ENCODE measurements at places on chromosomes 16 and 17.
A peak's percentile ranks its signal among the peaks of the same experiment; 100 is the strongest.

GRCh38 chr16:70252355-70252988 is 732 bp upstream of the EXOSC6 start:
- no peak for DNase-seq

- no peak for DNase-seq
Measured at GRCh38 chr16:78677181-78677731, 577.8 kb downstream of the WWOX start.

- DNase-seq: no peak
Measured at GRCh38 chr16:63672493-63672892, 1449.4 kb downstream of the CDH11 start.

DNA sequence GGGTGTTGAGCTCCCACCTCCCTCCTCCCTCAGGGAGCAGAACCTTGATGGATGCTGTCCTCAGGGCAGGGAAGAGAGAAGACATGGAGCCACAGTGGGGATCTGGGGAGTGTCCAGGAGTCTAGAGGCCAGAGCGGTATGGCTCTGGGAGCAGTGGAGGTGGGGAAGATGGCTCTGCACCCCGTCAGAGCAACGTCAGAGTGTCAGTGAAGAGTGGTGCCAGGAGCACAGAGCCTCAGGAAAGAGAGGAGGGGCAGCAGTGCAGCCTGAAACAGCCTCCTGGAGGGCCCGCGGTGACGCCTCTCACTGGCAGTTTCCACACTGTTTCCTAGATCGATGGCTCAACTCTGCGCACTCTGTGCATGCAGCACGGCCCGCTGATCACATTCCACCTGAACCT is 23.2 kb upstream of the SLC5A11 start:
- no peak for DNase-seq

- DNase-seq: no peak
Measured at GRCh38 chr17:10166176-10166935, 32.0 kb downstream of the GAS7 start.

DNA sequence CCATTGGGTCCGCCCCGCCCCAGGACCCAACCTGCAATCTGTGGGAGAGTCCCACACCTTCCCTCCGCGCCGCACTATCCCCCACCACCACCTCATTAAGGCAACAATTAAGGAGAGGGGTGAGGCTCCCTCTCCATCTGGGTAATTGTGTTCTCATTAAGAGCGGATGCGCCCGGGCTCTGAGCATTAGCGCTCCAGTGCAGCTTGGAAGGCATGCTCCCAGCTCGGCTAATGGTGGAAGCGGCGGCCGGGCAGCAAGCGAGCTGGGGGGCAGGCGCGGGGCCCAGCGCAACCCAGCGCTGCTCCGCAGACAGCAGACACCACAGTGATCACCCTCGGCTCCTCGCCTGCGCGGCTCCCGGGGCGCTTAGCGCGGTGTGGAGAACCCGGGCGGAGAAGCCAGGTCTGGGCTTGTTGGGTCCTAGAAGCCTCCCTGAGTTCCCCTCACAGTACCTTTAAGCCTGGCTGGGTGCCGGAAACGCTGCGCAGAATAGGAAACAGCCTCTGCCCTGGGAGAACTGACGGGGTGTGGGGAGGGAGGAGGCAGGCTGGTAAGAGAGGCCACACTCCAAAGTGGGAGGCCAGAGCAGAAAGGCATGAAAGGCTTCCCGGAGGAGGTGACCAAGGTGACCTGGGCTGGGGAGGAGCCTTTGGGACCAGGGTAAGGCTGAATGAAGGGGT is 6.4 kb downstream of the CBLN1 start:
- no peak for DNase-seq

DNA sequence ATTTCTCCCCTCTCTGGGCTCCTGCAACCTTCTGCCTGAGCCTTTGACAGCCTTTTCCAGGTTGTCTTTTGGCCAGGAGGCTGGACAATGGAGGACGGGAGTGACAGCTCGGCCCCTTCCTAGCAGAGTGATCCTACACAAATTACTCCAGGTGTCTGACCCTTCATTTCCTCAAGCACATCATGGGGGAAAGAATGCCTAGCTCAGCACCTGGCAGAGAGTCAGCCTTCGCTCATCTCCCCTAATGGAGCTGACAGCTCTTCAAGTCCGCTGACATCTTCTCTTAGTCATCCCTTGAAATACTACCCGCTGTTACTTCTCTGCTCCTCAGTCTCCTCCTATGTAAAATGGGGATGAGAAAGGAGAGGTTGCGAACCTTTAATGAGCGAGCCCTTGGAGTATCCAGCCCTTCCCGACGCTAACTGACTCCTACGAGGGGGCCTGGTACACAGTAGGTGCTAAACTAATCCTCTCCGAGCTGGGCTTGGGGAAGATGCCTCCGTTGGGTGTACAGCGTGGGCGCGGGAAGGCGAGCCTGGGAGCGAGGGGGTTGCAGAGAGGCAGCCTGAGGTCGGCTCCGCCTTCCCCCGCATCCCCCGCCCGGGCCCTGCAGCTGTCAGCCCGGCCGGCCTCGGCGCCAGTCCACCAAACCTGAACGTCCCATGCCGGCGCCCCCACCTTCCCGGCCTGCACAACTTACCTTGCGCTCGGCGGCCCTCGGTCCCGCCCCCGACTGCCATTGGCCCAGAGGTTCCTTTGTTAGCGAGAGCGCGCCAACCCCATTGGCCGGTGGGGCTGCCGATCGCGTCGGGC is 480 bp upstream of the MPRIP start:
- peak; percentile 95 for DNase-seq

DNA sequence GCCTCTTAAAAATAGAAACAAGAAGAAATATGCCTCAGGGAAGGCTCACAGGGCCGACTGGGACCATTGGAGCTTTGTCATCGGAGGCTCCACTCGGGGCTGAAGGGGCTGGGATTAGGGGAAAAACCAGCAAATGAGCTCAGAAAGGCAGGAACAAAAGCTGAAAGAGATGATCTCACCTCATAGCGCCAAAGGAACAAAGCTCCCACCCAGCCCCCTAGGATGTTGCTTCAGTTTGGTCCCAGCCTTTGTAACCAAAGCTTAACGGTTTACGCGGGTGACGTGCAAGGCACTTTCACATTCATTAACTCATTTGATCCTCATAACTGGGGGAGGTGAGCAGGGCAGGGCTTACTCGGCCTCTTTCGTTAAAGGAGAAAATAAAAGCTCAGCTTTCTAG is 168.5 kb upstream of the DYNLRB2 start:
- DNase-seq: no peak

DNA sequence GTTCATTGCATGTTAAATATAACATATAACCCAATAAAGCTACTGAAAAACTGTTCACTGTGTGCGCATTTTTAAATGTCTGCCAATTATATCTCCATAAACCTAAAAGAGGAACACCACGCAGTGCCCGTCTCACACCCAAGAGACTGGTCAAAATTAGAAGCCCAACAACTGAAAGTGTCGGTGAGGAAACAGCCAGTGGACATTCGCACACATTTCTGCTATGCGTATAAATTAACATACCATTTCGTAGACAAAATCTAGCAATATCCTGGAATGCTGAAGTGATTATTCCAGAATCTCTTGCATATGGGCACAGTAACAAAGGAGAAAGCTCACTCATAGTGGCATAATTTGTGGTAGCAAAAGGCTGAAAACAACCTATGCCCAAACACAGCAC is 55.9 kb downstream of the CPPED1 start:
- DNase-seq: no peak

- DNase-seq: no peak
Measured at GRCh38 chr17:36947922-36948716, 635 bp upstream of the AATF start.

DNA sequence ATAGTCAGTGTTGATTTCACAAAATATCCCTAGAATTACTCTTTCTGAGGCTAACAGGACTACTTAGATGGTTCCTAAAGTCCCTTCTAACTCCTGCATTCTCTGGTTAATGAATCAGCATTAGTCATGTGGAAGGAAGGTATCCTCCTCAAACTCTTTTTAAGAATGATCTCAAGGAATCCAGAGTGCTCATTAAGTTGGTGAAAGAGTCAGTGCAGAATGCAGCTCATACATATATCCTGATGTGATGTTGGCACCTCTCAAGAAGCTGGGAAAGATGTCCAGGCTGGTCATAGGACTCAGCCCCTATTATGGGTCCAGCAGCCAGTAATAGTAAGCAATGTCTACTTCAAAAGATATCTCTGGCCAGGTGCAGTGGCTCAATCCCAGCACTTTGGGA is 65.5 kb downstream of the PIGL start:
- DNase-seq: no peak

DNA sequence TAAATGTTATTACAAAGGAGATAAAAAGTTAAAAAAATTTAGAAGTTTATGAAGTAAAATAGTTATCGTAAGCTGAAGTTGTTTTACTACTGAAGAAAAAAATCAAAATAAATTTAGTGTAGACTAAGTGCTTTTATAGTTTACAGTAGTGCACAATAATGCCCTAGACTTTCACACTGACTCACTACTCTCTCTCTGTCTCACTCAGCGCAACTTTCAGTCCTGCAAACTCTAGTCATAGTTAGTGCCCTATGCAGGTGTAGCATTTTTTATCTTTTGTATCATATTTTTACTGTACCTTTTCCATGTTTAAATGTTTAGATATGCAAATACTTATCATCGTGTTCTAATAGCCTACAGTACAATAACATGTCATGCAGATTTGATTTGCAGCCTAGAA is 17.7 kb upstream of the TOM1L1 start:
- DNase-seq: no peak

- DNase-seq: no peak
Measured at GRCh38 chr17:72456075-72456474, 335.3 kb downstream of the SOX9 start.

DNA sequence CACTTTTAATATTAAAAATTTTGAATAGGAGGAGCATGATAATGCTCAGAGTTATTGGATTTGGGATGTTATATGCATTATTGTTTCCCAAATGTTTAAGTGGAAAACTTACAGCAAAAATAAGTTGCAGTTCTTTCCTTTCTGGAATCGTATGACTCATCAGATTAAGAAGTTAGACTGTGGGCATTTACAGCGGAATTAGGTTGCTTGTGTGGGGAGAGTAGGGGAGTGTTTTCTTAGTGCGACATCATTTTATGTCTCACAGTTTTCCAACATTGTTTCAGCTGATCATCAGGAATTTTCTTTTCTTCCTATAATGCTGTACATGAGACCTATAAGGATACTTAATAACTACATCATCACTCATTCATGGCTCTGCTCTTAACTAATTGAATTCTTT is 1631.8 kb downstream of the CDH8 start:
- no peak for DNase-seq

- no peak for DNase-seq
Measured at GRCh38 chr17:5468075-5468473, 708 bp downstream of the DHX33 start.

GRCh38 chr16:24525970-24526559 is 13.3 kb upstream of the RBBP6 start:
- DNase-seq: no peak

GRCh38 chr16:10936272-10936984 is 5.8 kb downstream of the DEXI start:
- DNase-seq: no peak

GRCh38 chr16:72493716-72494415 is 321.9 kb upstream of the PMFBP1 start:
- DNase-seq: no peak

DNA sequence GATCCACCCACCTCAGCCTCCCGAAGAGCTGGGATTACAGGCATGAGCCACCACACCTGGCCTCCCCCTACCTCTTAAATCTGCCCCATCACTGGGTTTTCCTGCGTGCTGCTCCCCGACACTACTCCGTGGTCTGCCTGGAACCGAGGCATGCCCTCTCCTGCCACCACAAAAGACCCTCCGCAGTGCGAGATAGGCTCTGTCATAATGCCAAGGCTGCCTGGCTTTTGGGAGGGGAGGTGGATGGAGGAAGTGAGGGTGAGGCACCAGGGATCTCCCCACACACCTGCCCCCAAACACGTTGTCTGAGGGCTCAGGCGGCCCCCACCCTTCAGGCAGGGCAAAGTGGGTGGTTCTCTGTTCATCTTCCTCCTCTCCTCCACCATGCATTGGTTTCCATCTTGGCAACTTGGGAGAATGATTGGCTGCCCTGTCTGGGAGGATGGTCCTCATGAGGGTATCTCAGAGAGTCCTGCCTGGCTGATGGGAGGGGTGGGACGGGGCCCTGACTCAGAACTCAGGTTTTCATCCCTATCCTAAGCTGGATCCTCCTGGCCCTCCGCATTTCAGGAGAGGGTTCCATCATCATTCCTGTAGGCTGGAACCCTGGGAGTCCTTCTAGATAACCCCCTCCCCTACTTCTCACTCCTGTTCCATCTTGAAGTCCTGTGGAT is 23.2 kb downstream of the IGFBP4 start:
- DNase-seq: no peak
